ENCODE measurements at places on chromosomes 16 and 17.

- DNase-seq, result no peak
These were observed 38.9 kb upstream of the SNN start for GRCh38 chr16:11629071-11630030.

DNA sequence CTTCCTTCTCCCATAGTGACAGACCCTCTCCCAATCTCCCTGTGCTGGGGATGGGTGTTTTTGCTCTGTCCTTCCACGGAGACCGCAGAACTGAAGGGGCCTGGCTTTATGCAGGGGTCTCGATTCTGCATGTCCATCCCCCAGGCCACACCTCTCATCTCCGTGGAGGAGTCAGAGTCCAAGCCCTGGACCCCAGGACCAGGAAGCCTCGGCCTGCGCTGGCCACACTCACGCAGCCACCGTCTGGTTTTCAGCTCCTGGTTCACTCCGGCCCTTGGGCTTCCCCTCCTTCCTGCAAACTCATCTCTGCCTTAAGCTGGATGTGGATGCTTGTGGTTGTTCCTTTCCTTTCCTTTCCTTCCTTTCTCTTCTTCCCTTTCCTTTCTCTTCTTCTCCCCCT lies 90.8 kb downstream of the MGAT5B start:
- DNase-seq, result no peak

GRCh38 chr17:83125515-83126274 lies 46.3 kb downstream of the METRNL start:
- DNase-seq, result no peak

- no peak for DNase-seq
These were observed 5.1 kb downstream of the MMD start for GRCh38 chr17:55416470-55417052.

GRCh38 chr17:7443499-7444485 lies 1.1 kb upstream of the CHRNB1 start:
- DNase-seq, result no peak

GRCh38 chr17:4604111-4604644 lies 19.8 kb downstream of the SMTNL2 start:
- DNase-seq, result peak; percentile 20

- no peak for DNase-seq
These were observed 26.8 kb downstream of the LITAFD start for GRCh38 chr16:8908810-8909468.

DNA sequence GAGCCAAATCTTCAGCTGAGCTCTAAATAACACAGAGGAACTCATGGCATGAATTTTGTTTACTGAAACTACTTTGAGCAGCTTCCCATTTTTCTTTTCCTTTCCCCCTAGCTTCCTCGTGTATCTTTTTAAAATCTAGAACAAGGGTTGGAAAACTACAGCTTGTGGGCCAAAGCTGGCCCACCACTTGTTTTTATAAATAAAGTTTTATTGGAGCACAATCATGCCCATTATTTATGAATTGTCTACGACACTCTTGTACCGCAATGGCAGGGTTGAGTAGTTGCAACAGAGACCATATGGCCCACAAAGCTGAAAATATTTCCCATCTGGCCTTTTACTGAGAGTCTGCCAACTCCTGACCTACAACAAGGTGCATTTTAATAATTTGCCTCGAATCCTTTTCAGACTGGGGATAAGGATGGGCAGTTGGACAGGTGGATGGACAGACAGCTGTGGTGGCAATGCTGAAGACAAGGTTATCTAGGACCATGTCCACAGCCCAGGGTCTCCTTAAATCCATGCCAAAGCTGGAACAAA lies 87.7 kb downstream of the RMI2 start:
- DNase-seq, result no peak

- no peak for DNase-seq
These were observed 9.2 kb upstream of the ACSF3 start for GRCh38 chr16:89084411-89084810.

DNA sequence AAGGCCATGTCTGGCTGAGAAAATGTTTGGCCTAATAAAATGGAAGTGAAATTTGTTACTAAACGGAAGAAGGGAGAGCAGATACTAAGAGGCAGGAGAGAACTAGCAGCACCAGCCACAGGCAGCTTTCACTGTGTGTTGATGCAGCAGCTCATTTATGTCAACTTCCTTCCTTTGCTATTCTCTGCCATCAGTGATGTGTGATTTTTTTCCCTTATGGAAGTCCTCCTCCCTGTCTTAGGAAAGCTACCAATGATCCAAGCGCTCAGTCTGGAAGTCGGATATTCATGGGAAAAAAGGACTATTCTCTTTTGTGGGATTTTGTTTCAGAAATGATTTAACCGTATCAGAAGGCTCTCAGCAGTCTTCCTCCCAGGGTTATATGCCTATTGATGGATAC lies 1629.2 kb downstream of the CDH8 start:
- DNase-seq, result no peak

GRCh38 chr16:52050418-52050817 lies 496.5 kb downstream of the TOX3 start:
- no peak for DNase-seq

- DNase-seq, result no peak
These were observed 34.8 kb upstream of the CPHXL start for GRCh38 chr16:75761108-75761507.

- DNase-seq, result no peak
These were observed 6.7 kb downstream of the HS3ST3A1 start for GRCh38 chr17:13594762-13595598.

DNA sequence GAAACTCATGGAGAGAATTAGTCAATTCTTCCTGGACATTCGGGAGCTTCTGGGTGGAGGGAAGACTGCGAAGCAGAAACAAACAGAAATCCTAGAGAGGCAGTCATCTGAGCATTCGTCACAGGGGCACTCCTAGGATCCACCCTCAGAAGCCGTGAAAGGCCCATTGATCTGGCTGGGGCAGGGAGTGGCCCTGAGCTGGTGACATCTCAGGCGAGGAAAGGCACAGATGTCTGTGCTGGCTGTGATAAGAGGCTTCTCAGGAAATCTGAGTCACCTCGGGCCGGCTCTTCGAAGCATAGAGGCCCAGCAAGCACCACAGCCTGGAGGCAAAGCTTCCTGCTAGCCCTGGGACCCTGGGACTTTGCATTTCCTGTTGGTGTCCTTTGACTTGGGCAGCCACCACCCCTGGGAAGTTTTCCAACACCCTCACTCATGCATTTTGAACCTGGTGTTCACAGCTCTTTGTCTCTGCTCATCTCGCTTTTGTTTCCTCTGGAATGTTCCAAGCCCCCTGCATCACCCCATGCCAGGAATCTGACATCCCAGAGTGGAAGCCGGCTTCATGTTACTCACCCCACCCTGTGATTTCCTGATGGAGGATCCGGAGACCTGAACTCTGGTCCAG lies 23.3 kb upstream of the CDRT4 start:
- no peak for DNase-seq

DNA sequence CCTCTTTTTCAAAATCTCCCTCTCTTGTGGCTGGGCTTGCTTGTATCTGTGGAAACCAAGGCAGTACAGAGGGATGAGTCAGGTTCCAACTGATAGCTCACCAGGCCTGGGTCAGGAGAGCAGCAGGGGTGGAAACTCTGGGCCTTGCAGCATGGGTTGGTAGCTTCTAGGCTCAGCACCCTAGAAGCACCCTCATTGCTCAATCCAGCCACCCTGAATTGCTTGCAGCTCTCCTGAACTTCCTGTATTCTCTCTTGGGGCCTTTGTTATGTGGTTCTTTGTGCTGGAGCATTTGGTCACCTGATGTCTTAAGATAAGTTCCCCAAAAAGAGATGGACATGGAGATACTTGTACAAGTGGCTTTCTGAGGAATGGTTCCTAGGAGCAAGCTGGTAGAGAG lies 169.4 kb downstream of the IRX5 start:
- DNase-seq, result no peak

DNA sequence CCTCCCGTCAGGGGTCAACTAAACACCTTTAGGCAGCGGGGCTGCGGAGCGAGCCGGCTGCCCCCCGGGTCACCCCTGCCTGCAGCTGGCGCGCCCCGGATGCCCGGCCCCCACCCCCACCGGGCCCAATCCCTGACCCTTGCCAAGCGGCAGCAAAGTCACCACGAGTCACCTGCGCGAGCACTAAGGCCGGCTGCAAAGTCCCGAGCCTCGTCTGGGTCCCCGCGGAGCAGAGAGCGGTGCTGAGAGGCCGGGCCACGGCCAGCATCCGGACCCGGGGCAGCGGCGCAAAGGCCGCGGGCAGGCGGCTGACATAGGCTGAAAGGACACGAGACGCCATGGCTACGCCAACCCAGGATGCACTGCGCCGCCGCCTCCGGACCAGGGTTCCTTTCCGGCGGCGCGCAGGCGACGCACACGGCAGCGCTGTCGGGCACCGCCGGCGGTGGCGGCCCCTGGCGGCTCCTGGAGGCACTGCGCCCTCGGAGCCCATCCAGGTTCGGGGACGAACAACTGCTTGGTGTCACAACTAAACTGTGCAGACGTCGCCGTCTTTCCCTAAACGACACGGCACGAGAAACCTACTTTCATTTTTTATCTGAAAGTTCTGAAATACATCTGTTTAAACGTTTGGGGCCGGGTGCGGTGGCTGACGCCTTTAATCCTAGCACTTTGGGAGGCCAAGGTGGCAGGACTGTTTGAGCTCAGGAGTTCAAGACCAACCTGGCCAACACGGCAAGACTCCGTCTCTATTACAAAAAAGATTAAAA lies at the start of gene NDUFAB1:
TSS of gene NDUFAB1 (minus strand) at position 366 of the 770 bp plus-strand sequence. CDS start at position 340, 26 bp downstream.
- DNase-seq, result peak; percentile 27

- no peak for DNase-seq
These were observed 5.3 kb downstream of the CYB561 start for GRCh38 chr17:63440770-63441335.

- no peak for DNase-seq
These were observed 6.0 kb downstream of the HAGHL start for GRCh38 chr16:732936-733335.

GRCh38 chr17:5861246-5861645 lies 208.9 kb upstream of the WSCD1 start:
- DNase-seq, result no peak

DNA sequence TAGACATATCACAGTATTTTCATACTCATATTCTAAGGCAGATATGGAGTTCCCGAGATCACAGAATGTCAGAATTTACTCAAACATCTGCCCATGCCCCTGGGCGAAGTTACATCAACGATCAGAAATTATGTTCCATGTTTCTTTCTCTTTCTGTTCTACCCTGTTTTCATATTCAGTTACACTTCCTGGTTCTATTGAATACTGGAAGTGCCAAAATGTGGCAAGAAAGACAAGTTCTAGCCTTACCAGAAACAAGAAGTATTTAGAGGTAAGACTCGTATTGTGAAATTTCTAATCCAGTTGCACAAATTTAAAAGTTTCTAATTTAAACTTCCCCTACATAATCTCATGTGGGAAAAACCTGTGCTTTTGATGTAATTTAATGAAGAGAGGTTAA lies 36.1 kb downstream of the KCNJ2 start:
- no peak for DNase-seq

- no peak for DNase-seq
These were observed 352.5 kb downstream of the FOXL1 start for GRCh38 chr16:86930663-86931373.

- no peak for DNase-seq
These were observed 577 bp upstream of the HS3ST2 start for GRCh38 chr16:22813223-22813947.

DNA sequence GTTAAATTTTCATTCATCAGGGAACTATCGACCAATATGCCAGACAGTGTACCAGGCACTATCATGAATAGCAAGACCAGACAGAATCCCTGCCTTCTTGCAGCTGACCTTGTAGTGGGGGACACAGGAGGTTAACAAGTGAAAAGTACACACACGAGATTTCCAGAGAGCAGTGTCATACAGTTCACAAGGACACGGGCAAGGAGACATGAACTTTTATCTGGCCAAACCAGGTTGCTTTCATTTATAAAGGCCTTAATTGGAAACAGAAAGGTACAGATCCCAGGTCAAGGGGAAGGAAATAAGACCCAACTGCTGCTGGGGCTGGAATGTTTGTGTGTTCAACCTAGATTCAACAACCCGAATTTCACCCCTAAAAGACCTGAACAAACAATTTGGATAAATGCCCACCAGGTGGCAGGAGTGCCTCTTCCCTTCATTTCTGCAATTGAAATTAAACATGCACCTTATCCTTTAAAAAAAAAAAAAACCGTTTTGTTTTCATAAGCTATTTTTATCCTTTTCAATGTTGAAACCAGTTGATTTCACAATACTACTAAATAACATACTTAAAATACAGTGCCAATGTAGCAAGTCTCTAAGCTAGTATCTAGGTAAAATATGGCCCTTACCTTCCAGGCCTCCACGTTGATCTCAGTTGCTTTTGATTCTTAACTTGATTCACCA lies 65.9 kb downstream of the EMP2 start:
- DNase-seq, result no peak
